ENCODE measurements at places on chromosomes 12 and 14.

GRCh38 chr12:1890119-1890703, 28.2 kb downstream of the CACNA2D4 start:
- no peak for DNase-seq

- no peak for DNase-seq
These were observed 5.4 kb downstream of the AQP6 start for GRCh38 chr12:49978125-49978524.

DNA sequence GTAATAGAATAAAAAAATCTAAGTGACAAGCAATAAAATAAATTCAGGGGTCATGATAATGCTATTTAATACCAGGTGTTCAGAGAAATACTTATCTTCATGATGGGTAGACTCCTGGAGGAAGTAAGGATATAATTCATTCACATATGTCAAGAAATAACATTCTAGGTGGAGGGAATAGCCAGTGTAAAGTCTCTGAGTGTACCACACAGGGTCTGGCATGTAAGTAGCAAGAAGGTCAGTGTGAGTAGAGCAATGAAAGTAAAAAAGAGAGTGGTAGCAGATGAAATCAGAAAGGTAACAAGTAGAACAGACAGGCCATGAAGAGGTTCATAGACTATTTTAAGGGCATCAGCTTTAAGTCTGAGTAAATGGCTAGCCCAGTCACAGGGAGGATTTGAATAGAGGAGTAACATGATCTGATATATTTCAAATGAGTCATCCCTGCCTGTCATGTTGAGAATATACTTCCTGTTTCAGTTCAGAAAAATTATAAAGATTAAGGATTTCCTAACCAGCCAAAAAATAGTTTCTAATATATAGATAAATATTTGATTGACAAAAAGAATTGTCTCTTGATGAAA, 519.9 kb downstream of the C12orf50 start:
- DNase-seq = no peak

GRCh38 chr14:88995437-88996198, 171.2 kb downstream of the TTC8 start:
- DNase-seq = no peak

- no peak for DNase-seq
These were observed 133.9 kb upstream of the RAP1B start for GRCh38 chr12:68476794-68477193.

GRCh38 chr14:95770777-95771176, 56.9 kb upstream of the TCL1A start:
- no peak for DNase-seq

DNA sequence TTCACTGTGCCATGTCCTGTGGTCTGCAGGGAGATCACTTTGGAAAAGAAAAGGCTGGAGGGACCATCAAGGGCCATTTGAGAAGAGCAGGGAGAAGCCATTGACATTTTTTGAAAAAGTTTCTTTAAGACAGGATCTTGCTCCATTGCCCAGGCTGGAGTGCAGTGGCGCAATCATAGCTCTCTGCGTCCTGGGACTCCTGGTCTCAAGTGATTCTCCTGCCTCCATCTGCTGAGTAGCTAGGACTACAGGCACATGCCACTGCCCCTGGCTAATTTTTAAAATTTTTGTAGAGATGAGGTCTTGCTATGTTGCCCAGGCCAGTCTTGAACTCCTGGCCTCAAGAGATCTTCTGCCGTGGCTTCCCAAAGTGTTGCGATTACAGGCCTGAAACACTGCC, 32.3 kb downstream of the PTHLH start:
- no peak for DNase-seq

DNA sequence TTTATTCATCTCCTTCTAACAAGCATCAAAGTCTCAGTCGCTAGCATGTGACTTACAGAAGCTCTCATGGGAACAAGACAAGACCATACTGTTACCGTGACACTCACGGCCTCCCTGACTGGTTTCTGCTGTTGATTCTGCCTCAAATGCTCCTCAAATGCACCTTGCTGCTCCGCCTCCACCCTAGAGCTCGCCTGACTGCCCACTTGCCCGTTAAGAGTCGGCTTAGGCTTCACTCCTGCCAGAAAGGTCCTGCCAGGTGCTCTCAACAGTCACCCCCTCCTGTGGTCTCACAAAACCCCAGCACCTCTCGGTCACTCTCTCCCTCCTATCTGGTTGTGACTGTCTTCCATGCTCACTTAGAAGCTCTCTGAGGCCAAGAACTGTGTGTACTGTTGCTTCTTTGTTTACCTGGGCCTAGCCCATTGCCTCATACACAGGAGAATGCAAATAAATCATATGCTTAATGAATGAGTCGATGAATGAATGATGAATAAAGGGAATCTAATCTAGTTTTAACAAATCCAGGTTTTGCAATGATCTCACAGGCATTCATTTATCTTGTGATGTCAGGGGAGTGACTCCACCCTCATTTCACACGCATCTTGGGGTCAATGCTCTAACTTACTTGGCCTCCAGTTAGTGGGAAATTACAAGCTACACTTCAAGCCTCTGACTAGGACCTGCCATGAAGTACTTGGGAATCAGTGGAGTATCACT, 41.3 kb downstream of the SSH1 start:
- no peak for DNase-seq

GRCh38 chr12:47397664-47398281, 308.1 kb downstream of the RPAP3 start:
- DNase-seq = no peak

DNA sequence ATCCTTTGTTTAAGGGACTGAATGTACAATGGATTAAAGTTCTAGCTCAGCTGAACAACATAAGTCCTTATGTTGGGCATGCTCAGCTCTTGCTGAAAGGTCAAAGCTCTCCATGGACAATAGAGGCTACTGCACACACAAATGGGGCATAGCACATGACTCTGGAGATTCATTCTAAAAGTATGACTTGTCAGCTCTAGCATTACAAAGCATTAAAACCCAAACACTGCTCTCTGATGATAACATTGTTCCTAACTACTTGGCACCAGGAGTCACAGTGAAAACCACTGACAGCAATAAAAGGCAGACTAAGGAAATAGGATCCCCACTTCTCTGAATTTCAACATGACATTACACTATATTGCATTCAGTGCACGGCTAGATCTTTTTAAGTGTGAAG, 21.9 kb upstream of the FSCB start:
- no peak for DNase-seq

DNA sequence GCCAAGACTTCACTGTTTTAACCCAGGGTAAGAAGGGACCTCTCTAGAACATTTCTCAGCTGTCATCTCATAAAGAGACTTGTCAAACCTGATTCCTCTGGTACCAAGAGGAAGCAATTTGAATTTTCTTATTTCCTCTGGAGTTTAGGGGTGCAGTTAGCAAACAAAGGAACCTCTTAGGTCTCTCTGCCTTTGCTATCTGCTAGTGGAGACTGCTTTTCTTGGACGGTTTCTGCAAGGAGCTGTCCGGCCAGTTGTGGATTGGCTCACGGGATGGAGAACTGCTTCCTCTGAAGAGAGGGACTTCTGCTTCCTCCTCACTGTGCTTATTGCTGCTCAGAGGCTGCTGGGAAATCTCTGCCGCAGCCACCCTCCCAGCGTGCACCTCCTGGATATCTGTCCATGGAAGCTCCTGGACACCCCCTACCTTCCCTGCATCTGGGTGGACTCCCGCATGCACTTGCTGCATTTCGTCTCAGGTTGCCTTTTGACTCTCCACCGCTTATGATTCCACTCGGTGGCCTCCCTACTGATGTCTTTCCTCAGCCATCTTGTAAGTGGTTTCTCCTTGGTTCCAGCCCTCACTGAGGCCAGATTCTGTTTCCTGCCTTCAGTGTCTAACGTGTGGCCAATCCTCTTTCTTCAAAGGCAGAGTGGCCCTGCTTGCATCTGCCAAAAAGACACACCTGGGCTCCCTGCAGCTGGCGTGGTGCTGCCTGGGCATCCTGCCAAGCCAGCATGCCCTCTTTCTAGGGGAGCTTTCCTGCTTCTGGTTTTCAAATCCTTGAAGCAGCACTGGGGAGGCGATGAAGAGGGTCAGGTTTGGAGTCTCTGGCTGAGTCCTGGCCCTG, 187.3 kb downstream of the CHST11 start:
- DNase-seq = no peak

GRCh38 chr14:99169776-99170356, 102.1 kb downstream of the BCL11B start:
- DNase-seq = peak; percentile 29

- DNase-seq = peak; percentile 73
These were observed 9.2 kb upstream of the NUAK1 start for GRCh38 chr12:106147956-106148355.

DNA sequence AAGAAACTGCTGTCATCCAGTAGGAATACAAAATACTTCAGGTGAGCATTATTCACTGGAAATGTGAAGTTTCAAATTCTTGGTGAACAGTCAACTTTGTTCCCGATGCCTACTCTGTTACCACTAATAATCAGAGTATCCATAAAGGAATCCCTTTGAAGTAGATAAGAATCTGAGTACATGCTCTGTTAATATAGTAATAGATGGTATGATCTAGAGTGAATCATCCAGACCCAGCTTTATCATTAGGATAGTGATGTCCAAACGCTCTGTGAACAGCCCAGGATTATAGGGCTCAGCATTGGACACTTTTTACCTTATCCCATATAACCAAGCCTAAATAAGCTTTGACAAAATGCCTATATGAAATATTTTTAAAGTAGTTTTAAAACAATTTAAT, 33.3 kb downstream of the PPP2R3C start:
- no peak for DNase-seq

DNA sequence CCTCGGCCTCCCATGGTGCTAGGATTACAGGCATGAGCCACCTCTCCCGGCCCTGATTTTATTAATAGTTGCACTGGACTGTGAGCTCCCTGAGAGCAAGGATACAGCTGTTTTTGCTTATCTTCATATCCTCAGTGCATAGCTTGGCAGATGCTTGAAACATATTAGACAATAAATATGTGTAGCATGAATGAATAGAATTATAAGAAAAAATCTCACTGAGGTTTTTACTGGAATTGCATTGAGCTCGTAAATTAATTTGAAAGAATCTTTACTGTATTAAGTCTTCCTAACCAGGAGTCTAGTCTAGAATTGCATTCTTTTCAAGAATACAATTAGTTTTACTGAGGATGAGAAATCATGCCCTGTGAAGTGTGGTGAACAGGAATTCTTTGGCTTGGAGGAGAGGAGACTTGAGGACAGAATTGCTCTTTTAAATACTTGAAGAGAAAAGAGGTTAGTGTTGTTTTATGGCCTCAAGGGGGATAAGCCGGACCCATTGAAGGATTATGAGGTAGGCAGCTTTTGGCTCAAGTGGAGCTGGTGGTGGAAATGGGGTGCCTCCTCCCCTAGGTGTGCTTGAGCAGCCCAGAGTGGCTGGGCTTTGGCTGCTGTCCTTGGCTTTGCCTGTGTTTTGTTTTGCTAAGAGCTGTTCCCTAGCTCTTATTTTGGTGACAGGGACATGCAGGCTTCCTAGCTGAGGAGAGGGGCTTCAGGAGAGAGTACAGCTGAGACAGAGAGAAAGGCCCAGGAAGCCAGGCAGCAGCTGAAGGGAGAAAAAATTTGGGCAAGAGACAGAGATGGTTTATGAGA, 34.0 kb downstream of the PLEKHD1 start:
- DNase-seq = no peak

- DNase-seq = no peak
These were observed 2.3 kb downstream of the LRRC74A start for GRCh38 chr14:76828339-76829012.

DNA sequence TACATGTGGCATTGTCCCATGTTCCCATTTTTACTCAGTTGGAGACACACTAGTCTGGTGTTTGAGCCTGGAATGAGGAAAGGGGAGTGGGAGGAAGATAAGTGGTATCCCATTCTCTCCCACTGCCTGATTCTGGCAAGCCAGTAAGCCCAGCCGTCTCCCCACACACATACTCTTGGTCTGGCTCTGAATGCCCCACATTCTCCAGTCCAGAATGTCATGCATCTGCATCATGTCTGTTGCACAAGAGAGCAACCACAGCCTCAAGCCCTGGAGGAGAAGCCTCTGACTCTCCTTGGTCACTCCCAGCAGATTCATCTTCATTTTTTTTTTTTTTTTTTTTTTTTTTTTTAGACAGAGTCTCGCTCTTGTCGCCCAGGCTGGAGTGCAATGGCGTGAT, 48.0 kb downstream of the DRAM1 start:
- DNase-seq = peak; percentile 8

GRCh38 chr14:28599605-28600004, 167.0 kb upstream of the FOXG1 start:
- no peak for DNase-seq

DNA sequence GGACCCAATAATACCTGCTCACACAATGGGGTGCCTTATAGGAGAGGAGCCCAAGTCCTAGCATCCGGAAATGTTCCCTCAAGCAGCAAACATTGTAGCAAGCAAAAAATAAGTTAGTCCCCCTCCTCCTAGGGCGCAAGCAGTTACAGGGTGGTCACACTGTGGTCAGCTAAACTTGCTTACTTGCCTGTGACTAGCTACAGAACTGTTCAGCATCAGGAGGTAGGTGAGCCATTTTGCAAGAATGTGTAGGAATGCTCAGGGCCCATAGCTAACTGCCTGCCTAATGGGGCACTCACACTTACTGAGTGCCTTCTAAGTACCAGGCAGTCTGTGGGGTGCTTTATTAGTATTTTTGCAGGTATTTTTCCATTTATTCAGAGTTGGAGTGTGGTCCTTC, 154.6 kb upstream of the GRIN2B start:
- DNase-seq = no peak

GRCh38 chr12:52271158-52271557, 3.3 kb upstream of the KRT86 start:
- DNase-seq = no peak

- DNase-seq = no peak
These were observed 34.3 kb upstream of the TEX22 start for GRCh38 chr14:105363847-105364708.

DNA sequence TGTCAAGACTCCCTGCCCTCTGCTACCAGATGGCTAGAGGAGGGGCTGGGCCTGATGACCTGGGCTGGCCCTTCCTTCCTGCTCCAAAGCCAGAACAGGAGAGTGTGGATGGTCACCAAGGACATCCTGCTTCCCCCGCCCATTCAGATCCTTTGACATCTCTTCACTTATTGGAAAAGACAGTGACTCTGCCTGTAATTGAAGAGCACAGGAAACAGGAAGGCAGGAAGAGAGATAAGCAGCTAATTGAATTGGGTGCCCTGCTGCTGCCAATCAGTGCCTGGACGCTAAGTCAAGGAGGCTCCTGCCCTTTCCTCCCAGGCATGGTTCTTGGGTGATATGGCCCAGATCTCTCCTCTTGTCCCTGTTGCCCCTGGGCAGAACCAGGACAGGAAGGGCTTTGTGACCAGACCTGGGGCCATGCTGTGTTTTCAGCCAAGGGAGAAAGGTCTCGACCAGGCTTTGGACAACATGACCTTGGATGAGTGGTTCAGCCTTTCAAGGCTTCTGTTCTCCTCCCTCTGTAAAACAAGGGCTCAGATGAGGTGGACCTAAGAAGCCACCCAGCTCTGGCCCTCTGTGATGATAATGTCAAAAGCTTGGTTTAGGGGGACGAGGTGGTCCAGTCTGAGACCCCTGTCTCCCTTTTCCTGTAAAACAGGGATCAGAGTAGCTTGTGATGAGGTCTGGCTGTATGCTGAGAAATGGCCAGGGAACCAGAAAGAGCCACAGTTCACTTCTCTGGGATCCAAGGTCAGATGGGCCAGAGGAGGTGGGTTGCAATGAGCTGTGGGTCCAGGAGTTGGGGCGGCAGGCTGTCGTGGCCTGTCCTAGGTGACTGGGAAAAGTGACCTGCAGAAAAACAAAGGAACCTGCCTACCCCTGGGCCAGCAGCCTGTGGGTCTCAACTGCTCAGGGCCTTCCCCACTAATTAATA, 38.8 kb downstream of the FAM222A start:
- no peak for DNase-seq

GRCh38 chr12:127263621-127264020, 1003.3 kb upstream of the TMEM132C start:
- no peak for DNase-seq
